ENCODE measurements at places on chromosomes 6 and 20.

- DNase-seq, result no peak
These were observed 532.2 kb downstream of the CDH26 start for GRCh38 chr20:60490217-60491050.

DNA sequence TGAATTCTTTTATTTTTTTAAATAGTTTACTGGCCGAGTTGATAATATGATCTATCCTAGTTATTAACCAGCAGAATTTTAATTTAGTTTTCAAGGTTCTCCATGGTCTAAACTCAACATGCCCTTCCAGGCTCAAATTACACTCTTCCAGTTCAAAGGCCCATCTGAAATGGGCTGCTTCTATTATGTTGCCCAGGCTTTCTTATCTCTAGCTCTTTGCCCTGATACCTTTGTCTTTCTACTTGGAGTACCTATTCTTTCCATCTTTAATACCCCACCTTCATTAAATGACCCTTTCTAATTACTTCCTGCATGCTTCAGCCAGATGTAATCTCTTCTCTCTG is 541.2 kb upstream of the FLRT3 start:
- no peak for DNase-seq

DNA sequence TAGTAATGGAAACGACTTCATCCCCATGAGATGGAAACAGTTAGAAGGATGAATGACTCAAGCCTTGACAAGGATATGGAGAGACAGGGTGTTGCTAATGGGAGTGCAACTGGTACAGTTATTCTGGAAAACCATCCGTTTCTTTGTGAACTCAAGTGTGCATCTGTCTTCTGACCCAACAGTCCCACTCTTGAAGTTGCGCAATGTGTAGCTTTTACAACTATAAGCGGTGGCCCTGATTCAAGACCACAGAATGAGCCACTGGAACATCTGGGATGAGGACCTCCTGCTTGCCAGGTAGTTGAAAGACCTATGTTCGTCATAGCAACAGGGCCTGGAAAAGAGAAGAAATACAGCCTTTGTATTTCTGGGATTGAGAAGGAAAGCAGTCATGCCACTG is 115.8 kb upstream of the GMDS start:
- DNase-seq, result no peak

- no peak for DNase-seq
These were observed 160.2 kb downstream of the MRPL14 start for GRCh38 chr6:43966853-43967718.

- no peak for DNase-seq
These were observed 318.0 kb downstream of the RFPL4B start for GRCh38 chr6:112665114-112665513.
